ENCODE measurements at places on chromosomes 4 and X. TPM values are rescaled to one million over a fixed set of nuclear protein-coding genes. Genes with fewer than 3 reads are reported as not detected.

The HTR2C gene
- polyA plus RNA-seq = not detected

The OPHN1 gene
- not detected for polyA plus RNA-seq

The FAM133A gene
- not detected for polyA plus RNA-seq

The MCUB gene
- 151 TPM for polyA plus RNA-seq

The AR gene
- polyA plus RNA-seq = 0.20 TPM

The CDX4 gene
- not detected for polyA plus RNA-seq

The GPR119 gene
- not detected for polyA plus RNA-seq

The FAM53A gene
- polyA plus RNA-seq = 1.5 TPM

The PDLIM3 gene
- polyA plus RNA-seq = 0.13 TPM

The NPY1R gene
- polyA plus RNA-seq = not detected

The CFAP47 gene
- polyA plus RNA-seq = not detected

The IL13RA2 gene
- polyA plus RNA-seq = not detected

The PPEF2 gene
- not detected for polyA plus RNA-seq

The GLRA2 gene
- polyA plus RNA-seq = not detected

The SMIM10L2A gene
- polyA plus RNA-seq = 0.05 TPM

The ZNF157 gene
- polyA plus RNA-seq = 0.44 TPM

The RASGEF1B gene
- 17.5 TPM for polyA plus RNA-seq

The HTN1 gene
- not detected for polyA plus RNA-seq

The HSFX4 gene
- polyA plus RNA-seq = not detected

The SPANXC gene
- not detected for polyA plus RNA-seq

The PNMA5 gene
- polyA plus RNA-seq = 0.19 TPM

The ZNF41 gene
- polyA plus RNA-seq = 8.6 TPM

The CXCL13 gene
- polyA plus RNA-seq = 0.25 TPM

The MSX1 gene
- polyA plus RNA-seq = 0.18 TPM

The ITGB1BP2 gene
- not detected for polyA plus RNA-seq

The ANXA10 gene
- not detected for polyA plus RNA-seq

The SPARCL1 gene
- polyA plus RNA-seq = not detected

The S100G gene
- polyA plus RNA-seq = not detected

The BCORL1 gene
- polyA plus RNA-seq = 3.2 TPM

The SLC7A11 gene
- 0.04 TPM for polyA plus RNA-seq

The MFAP3L gene
- 0.34 TPM for polyA plus RNA-seq

The CD40LG gene
- 2.0 TPM for polyA plus RNA-seq

The MCF2 gene
- polyA plus RNA-seq = not detected

Measured in IgD-negative memory B cell (primary cell).